Trophoblast cell (in vitro differentiated cells and primary cell): ENCODE measurements at places on chromosomes 3 and 15.

- DNase-seq: no peak
Observed at GRCh38 chr3:188349933-188350332, 196.0 kb downstream of the LPP start.

DNA sequence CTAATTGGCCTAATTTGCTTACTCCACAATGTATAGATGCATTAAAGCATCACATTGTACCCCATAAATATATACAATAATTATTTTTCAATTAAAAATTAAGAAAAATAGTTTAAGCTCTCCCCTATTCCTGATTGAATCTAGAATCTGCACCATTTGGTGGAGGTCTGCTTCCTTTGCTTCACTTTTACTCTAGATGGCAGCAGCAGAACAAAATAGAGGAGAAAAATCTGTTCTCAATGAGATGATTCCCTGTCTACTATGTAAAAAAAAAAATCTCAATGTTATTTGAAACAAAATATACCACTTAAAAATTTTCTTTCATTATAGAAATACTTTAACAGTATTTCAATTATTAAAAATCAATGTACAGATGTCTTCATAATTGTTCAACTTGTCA lies 109.6 kb upstream of the FXR1 start:
- no peak for DNase-seq

DNA sequence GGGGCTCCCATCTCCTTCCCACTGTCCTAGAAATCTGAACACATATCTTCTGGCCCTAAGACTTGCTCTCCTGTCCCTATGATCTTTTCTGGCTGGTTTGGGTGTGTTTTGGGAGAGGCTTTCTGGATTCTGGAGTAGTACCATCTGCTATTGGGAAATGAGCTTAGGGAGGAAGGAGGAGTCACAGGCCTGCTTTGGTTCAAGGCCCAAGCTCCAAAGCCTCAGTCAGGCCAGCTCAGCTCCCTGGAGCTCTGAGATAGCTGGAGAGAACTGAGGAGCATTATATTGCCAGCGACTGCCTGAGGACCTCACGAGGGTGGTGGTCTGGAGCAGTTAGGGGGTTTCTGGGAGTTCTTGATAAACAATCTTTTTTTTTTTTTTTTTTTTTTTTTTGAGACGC lies 18.7 kb downstream of the RASGRF1 start:
- no peak for DNase-seq

- DNase-seq: no peak
Observed at GRCh38 chr15:50815958-50816590, 50.6 kb upstream of the SPPL2A start.

GRCh38 chr3:119608405-119609000 lies 10.8 kb downstream of the PLA1A start:
- no peak for DNase-seq

- no peak for DNase-seq
Observed at GRCh38 chr3:87674397-87675161, 384.2 kb downstream of the CGGBP1 start.

- DNase-seq: no peak
Observed at GRCh38 chr3:195045481-195046210, 225.3 kb downstream of the XXYLT1 start.

- DNase-seq: no peak
Observed at GRCh38 chr3:160540551-160540950, 24.8 kb downstream of the KPNA4 start.

DNA sequence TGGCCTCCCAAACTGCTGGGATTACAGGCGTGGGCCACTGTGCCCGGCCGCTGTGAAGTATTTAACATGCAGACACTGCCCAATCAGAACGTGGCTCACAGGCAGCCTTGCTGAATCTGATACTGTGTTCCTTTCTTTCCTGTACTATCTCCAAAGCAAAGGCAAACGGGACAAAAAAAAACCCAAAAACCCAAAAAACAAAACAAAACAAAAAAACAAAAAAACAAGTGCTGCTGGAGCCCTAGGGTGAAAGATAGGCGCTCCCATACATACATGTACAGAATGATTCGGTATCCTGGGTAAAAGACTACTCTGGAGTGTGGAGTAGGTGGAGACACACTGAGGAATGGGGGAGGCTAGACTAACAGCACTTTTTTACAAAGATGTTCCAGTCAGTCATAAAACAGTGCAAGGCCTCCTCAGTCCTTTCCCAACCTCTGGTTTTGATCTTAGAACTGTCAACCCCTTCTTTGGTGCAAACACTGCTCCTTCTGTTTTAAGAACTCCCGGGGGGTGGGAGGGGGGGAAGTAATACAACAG lies 7.7 kb upstream of the MAP1A start:
- DNase-seq: no peak

DNA sequence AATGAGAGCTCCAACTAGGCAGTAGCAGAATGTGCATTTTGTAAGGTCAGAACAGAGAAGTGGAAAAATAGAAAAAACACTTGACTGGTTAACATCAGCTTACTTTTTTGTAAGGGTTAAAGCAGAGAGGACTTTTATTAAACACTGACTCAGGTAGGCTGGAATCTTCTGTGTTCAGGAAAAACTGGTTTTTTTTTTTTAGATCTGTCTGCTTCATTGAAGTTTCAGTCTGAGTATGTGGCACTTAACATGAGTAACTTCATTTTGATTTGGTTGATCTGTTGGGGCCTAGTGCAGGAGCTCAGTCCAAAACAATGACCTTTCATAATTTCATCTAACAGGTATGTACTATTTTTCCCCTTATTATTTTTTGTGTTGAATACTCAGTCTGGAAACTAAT lies 141.1 kb downstream of the DOCK3 start:
- DNase-seq: peak; percentile 93

GRCh38 chr3:12620305-12620704 lies 43.6 kb downstream of the RAF1 start:
- DNase-seq: no peak

DNA sequence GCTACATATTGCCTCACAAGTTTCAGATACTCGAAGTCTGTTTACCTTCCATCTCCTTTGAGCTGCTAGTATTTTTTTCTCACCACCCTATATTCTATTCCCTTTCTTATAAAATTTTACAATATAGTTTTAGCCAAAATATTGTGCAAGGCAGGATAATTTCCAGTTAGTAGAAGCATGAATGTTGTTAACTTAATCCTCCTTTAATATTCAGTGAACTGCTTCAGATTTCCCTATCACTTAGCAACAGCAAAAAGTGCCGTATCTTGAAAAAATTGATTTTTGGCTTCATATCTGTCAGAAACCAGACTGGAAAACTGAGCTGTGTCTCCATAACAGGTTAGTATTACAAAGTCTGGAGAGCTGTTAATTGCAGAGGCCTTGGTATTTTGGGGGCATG lies 24.0 kb downstream of the PLSCR4 start:
- no peak for DNase-seq

DNA sequence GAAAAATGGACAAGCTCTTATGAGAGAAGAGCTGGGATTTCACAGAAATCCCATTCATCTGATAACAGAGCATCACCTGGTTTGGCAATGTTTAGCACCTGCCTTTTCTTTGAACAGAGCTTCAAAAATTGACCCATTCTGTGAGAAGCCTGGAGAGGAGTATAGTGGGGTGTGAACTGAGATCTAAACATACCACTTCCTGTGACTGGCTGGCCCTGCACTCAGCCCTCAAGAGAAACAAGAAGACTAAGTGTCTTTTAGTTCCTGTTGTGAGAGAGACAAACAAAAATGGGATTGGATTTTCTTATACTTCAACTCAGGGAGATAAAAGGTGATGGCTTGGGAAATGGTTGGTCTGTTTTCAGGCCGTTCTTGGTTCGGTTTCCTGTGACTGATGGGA lies 1060.2 kb downstream of the ROBO1 start:
- DNase-seq: no peak

- DNase-seq: peak; percentile 6
Observed at GRCh38 chr3:40623567-40623966, 98.8 kb downstream of the ZNF621 start.

DNA sequence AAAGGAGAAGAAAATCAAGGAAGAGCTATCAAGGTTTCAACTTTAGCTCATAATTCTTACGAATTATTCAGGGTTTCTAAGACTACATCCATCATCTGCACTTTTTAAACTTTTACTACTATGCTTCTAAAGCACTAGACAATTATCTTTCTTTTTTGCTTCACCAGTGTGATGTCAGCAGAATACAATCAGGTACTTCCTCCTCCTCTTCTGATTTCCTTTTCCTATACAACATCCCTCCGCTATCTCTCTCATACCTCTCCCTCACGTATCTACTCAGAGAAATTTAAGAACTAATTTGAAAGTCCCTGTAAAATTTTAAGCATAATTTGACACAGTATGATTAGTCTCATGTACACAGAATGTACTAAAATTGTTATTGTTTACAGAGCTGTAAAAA lies 47.3 kb upstream of the USP50 start:
- no peak for DNase-seq

- DNase-seq: peak; percentile 13
Observed at GRCh38 chr3:119492128-119492527, 6.2 kb upstream of the TIMMDC1 start.

GRCh38 chr3:78506581-78507195 lies 1261.1 kb downstream of the ROBO1 start:
- no peak for DNase-seq
